ENCODE measurements at places on chromosomes 1 and 21. TPM values are rescaled to one million over a fixed set of nuclear protein-coding genes. Genes with fewer than 3 reads are reported as not detected.

The H6PD gene
- polyA plus RNA-seq, result 70.4 TPM

The PTPN14 gene
- polyA plus RNA-seq, result 7.6 TPM

The TMPRSS15 gene
- 0.38 TPM for polyA plus RNA-seq

The TRPM2 gene
- 1.3 TPM for polyA plus RNA-seq

The PRKAA2 gene
- 0.81 TPM for polyA plus RNA-seq

The CNKSR1 gene
- polyA plus RNA-seq, result 0.73 TPM

The SLC45A1 gene
- polyA plus RNA-seq, result 0.70 TPM

The A3GALT2 gene
- polyA plus RNA-seq, result not detected

The KIAA1614 gene
- 10.5 TPM for polyA plus RNA-seq

The SSR2 gene
- polyA plus RNA-seq, result 465 TPM

The IL19 gene
- polyA plus RNA-seq, result not detected

The MPL gene
- 0.35 TPM for polyA plus RNA-seq

The KIAA0040 gene
- polyA plus RNA-seq, result 7.3 TPM

The FTCD gene
- polyA plus RNA-seq, result 3.5 TPM

The HPCAL4 gene
- polyA plus RNA-seq, result 1.3 TPM

The NID1 gene
- 147 TPM for polyA plus RNA-seq

The LCE1D gene
- polyA plus RNA-seq, result not detected

The CLCA4 gene
- not detected for polyA plus RNA-seq

The HES3 gene
- not detected for polyA plus RNA-seq

The NBPF4 gene
- not detected for polyA plus RNA-seq

The CGN gene
- polyA plus RNA-seq, result 4.3 TPM

The PIAS3 gene
- polyA plus RNA-seq, result 30.5 TPM

The DISP1 gene
- polyA plus RNA-seq, result 12.5 TPM

The SLFNL1 gene
- polyA plus RNA-seq, result 0.23 TPM

The CHTOP gene
- polyA plus RNA-seq, result 72.9 TPM

The GFI1 gene
- 0.92 TPM for polyA plus RNA-seq

The CHIA gene
- polyA plus RNA-seq, result not detected

The KCNH1 gene
- not detected for polyA plus RNA-seq

The ACTN2 gene
- 1.6 TPM for polyA plus RNA-seq

The ADAM30 gene
- not detected for polyA plus RNA-seq

The LRRIQ3 gene
- polyA plus RNA-seq, result 0.20 TPM

The TUFT1 gene
- 10.2 TPM for polyA plus RNA-seq

The S100A10 gene
- polyA plus RNA-seq, result 642 TPM
